ENCODE measurements at places on chromosomes 4 and X.

GRCh38 chr4:173506597-173507211 is 23.3 kb downstream of the HAND2 start:
- DNase-seq: no peak

GRCh38 chr4:108297605-108298004 is 128.9 kb upstream of the LEF1 start:
- no peak for DNase-seq

- no peak for DNase-seq
Observed at GRCh38 chr4:88893961-88894360, 163.0 kb downstream of the FAM13A start.

DNA sequence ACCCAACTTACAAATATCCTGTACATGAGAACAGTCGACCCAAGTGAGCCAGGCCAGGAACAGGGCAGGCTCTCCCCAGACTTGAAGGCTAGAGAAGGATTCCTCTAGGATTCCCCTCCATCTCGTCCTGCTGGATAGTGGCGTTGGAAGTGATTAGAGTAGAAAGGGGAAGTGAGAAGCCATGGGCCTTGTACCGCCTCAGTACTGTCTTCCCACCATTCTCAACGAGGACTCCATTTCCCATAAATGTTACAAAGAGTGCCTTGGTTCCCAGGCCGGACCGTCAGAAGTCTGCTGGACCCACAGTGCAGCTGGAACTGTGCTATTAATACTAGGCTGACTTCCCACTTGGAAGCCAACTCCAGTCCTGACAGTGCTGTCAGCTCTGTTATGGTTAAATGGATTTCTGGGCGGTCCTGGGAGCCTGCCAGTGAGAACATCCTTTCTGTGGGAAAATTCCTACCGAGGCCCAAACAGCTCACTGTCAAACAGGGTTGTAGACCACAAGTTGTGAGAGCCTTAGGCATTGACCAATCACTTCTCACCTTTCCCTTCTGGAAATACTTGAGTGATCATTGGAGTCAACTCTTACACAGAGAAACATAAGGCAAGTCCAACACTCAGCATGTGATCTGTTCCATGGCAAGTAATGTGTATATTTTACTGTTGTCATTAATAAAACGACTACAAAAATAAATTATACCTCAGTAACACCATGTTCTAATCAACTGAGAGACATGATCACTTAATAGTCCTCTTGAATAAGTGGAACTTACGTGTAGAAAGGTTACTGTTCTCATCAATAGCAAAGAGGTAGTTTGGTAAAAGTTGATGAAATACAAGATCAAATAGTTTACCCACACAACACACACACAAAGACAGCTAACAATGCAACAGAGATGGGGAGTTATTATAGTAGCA is 58.4 kb downstream of the AMELX start:
- DNase-seq: peak; percentile 64

DNA sequence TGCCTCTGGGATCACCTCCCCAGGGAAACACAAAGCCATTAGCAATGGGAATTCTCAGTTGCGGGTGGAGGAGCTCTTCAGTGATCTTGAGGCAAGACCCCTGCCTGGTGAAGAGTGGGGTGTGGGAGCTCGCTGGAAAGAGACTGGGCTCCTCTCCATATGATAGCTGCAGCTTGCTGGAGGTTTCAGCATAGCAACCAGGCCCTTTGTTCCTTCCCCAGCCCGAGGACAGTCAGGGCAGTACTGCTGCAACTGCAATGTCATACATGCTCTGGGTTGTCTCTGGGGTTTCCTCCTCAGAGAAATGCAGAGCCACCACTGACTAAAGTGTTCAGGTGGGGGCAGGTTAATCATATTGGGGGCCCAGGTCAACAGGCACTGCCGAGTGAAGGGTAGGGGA is 81.3 kb downstream of the ARHGAP24 start:
- DNase-seq: no peak

Measured in AG09319 (cell line).